Stimulated activated CD4-positive, alpha-beta T cell treated with anti-CD3 and anti-CD28 coated beads, TNF-alpha, amount 100 ng/mL, for 4 hours (primary cell): ENCODE measurements at places on chromosomes 12 and 14.

GRCh38 chr14:103204852-103205540 is 81.7 kb downstream of the TNFAIP2 start:
- DNase-seq = no peak

GRCh38 chr12:31370531-31371255 is 44.7 kb upstream of the SINHCAF start:
- no peak for DNase-seq

DNA sequence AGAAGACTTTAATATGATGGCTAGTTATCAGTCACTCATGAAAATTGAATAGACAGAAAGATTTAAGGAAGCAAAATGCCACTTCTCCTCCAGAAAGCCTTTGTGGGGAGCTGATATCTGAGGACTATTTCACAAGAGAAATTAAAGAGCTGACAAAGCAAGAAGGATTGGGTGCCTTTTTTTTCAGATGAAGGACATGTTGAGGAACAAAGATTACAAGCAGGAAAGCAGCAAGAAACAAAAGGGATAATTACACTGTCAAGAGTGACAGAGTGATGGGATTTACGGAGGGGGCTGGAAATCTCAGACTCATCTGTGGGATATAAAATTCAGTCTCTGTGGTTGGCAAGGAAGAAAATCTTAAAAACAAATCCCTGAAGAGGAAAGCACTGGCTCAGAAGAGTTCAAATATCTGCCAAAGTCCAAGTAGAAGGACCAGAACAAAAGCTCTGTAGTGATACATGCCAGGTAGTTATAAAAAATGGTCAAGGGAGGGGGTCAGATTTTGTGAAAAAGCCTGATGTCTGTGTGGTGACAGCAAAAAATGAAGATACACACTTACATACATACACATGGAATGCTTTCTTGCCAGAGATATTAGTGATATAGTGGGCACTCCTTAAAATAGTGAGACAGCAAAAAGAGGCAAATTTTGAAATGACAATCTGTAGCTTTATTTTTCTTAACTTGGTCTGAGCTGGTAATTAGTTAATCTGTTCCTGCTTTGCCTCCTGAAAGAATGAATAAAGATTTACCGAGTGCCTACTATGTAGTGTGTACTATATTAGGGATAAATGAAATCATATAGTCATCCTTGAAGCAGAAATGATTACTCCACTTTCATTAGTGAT is 62.9 kb downstream of the EPS8 start:
- DNase-seq = no peak

DNA sequence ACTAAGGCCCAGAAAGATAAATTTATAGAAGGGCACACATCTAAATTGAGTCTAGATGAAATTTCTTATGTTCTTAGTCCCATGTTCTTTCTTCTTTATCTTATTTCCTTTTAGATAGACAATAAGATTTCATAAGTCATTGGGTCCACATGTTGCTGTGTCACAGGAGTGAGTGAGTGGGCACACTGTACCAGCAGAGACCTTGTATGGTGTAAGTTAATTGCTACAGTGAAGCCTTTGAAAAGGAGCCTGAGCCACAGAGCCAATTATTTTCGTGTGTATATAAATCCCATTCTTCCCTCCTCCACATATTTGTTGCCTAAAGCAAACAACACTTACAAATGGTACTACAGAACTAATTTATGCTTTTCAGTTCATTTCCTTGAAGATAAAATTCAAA is 79.1 kb downstream of the GRIP1 start:
- DNase-seq = no peak

DNA sequence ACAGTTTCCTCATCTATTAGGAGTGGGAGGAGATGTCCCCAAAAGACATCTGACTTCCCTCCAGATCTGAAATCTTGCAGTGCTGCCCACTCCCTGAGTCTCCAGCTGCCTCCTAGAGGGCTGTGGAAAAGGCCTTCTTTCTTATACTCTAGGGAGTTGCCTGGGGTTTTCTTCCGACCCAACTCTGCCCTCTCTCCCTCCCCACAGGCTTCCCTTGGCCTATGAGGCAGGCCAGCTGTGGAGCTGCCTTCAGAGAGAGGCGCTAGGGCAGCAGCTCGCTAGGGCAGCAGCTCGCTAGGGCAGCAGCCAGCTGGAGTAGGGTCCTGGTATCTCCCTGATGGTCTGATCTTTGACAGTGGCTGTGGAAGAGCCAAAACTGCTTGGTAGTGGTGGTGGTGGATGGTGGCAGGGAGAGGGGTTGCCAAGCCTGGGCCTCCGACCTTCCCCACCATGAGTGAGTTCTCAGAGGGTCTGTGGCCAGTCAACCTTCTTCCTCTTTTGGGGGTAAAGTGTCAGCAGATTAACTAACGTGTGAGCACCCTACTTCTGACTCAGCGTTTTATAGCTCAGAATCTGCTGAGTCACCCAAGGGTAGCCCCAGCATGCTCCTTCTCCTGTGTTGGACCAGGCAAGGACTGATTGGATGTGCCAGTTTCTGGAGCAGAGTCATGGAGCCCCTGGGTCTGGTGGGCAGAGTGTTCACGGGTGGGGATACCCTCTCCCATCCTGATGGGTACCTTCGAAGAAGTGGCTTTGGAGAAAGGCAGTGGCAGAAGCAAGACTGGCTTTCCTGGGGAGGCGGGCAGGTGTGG is 2.3 kb downstream of the SLC48A1 start:
- no peak for DNase-seq

- DNase-seq = no peak
Observed at GRCh38 chr12:103908246-103908541, 22.0 kb upstream of the HSP90B1 start.

DNA sequence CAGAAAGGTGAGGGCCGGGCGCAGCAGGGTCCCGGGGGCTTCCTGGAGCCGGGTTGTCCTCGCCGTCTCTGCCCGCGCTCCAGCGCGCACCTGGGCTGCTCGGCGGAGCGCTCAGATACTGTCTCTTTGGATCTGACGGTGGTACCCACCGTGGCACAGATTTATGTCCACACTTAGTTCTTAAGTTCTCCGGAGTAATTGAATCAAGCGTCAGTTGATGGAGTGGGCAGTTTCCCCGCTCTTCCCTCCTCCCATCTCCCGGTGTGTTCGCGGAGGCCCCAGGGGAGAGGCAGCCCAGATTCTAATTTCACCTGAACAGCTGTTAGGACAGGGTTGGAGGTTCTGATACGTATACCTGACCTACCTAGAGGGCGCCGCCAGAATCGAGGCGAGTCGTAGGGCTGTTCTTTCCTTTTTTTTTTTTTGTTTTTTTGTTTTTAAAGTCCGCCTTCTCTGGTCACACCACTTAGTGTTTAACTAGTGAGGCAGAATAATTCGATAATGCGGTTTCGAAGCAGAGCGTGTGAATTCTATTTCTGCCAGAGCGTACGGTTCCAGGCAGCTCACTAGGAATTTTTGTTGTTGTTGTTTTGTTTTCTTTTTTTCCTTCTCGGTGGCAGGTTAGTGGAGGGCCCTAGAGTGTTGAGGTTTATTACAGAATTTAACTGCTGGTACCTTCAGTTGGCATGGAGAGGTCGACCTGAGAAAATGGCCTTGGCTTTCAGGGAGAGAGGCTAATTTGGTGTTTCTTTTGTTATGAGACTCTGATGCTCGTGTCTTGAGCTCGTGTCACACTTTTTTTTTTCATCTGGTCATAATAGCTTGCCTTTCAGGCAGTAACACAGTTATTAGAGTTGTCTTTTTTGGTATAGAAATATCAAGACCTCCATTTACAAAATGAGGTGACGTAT is 22.3 kb upstream of the GNS start:
- no peak for DNase-seq

GRCh38 chr12:70393787-70394499 is 27.9 kb downstream of the KCNMB4 start:
- no peak for DNase-seq

GRCh38 chr14:31204593-31205534 is 2.7 kb downstream of the HECTD1 start:
- no peak for DNase-seq

DNA sequence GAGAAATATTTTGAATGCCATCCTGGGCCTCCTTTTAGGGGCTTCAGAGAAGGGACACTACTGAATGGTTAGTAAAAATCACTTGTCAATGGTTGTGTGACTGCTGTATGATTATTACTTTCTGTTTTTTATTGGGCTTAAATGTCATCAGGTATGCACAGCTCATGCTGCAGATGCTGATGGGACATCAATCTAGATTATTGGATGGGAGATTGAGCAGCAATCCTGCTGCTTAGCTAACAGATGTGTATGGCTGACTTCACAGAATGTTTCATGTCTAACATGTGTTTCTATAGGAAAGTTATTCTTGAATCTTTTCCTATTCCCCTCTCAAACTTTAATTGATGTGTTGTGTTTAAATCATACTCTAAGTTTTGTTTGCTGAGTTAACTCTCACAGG is 166.8 kb downstream of the RMST start:
- no peak for DNase-seq

DNA sequence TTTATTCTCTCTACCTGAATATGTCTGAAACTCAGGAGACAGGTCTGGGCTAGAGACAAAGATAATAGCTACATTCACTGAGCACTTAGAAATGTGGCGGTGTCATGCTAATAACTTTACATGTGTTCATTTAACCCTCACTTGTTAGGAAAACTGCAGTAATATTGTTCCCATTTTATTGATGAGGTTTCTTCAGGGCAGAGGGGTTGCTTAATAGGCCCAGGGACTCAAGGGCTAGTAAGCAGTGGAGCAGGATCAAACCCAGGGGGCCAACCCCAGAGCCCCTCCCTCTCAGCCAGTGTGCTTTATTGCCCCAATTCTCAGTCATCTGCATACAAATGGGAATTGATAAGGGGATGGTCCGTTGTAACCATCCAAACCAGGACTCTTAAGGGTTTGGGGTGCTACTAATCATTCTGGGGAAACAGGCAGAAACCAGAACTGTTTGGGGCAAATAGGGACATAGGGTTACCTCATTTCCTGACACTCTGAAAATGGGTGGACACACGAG is 142.8 kb upstream of the AMIGO2 start:
- no peak for DNase-seq

DNA sequence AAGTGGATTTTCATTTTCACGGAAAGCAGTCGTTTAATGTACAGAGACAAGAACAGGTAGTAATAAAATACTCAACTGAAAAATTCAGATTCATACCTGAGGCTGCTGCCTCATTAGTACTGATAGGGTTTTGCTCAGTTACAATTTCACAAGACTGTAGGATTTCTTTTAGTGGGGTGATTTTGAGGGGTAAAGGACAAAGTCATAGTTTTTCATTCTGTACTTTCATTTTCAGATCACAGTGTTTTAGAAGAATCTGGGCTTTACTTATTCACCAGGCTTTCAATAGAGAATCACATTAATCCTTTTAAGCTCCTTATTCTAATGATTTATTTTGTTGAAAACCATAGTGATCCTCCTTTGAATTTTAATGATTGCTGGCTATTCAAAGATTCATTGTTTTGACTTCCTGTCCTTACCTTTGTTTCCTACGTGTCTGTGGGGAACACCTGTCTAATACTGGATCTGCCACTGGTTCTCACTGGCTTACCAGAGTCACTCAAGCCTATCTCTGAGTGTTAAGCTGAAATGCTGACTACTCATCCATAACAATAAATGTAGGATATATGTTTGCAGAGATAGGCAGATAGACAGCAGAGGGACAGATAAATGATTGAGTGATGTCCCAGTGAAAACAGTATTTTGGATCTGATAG is 243.8 kb upstream of the NPAS3 start:
- no peak for DNase-seq

DNA sequence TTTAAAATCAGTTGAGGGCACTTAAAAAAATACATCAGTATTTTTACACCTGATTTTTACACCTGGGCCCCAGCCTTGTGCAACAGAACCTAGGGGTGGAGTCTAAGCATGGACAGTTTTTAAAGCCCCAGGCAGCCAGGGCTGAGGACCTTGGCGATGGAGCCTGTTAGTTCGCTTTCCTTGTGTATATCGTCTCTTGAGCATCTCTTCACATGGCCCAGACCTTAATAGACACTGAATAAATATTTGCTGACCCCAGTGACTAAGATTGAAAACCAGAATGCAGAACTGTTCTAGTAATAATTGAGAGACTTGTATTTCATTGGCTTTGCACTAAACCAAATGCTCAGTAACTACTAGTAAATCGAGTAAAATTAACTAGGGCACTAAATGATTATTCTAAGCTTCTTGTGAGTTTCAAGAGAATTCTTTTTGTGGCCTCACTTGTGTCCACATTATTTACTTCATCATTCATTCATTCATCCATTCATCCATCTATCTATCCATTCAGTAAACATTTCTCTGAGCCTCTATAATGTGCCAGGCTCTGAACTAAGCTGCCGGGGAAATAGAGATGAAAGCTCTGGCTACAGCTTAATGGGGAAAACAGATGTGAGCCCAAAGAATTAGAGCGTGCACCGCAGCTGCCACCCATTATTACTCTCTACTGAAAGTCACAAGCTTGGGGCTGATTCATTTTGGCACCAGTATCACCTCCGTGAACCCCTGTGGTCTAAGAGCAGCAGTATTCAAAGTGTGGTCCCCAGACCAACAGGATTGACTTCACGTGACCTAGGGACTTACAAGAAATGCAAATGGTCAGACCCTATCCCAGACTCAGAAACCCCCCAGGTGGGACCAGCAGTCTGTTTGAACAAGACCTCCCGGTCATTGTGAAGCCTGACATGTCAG is 30.7 kb upstream of the BCL7A start:
- no peak for DNase-seq

DNA sequence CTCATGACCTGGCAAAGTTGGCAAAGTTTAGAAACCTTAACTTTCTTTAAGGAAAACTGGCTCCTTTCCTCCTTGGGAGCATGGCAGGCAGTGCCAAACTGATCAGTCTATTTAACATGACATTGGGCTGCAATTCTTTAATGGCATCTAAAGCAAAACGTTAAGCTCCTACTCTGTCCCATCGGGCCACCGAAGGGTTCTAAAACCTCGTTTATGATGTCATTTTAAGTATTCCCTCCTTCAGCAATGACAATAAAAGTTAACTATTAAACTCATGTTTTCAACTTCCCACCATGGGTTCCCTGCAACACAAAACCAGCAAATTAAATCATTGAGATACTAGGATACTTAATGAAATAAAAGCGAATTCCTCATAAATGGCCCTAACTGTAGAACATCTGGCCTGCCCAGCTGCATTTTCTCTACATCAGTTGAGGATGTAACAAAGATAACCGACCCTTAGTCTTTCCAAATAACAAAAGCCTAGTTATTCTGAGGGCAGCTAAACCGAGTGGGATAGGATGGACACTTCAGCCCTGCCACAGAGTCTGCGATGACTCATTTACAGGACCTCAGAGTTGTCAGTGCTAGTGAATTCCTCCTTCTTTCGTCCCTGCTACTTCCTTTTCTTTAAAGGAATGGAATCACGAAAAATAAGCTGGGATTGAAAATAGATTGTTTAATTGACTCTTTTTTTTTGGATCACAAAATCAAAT is 34.5 kb upstream of the RIC8B start:
- no peak for DNase-seq

- no peak for DNase-seq
Observed at GRCh38 chr14:87149583-87150354, 843.2 kb downstream of the GALC start.
